Psoas muscle (tissue), 8 donors: ENCODE measurements at places on chromosomes 1 and 21. TPM values are rescaled to one million over a fixed set of nuclear protein-coding genes. Genes with fewer than 3 reads are reported as not detected.

Gene FCRLA
- 0.17 TPM for polyA plus RNA-seq

Gene ASPM
- 0.14 TPM for polyA plus RNA-seq

Gene ACP6
- 5.0 TPM for polyA plus RNA-seq

Gene SLC27A3
- polyA plus RNA-seq, result 15.6 TPM

Gene CYP4A22
- polyA plus RNA-seq, result 0.03 TPM
